Left ventricle myocardium superior (tissue), 1 donor: ENCODE measurements at places on chromosomes 6 and 20. TPM values are rescaled to one million over a fixed set of nuclear protein-coding genes. Genes with fewer than 3 reads are reported as not detected.

DNA sequence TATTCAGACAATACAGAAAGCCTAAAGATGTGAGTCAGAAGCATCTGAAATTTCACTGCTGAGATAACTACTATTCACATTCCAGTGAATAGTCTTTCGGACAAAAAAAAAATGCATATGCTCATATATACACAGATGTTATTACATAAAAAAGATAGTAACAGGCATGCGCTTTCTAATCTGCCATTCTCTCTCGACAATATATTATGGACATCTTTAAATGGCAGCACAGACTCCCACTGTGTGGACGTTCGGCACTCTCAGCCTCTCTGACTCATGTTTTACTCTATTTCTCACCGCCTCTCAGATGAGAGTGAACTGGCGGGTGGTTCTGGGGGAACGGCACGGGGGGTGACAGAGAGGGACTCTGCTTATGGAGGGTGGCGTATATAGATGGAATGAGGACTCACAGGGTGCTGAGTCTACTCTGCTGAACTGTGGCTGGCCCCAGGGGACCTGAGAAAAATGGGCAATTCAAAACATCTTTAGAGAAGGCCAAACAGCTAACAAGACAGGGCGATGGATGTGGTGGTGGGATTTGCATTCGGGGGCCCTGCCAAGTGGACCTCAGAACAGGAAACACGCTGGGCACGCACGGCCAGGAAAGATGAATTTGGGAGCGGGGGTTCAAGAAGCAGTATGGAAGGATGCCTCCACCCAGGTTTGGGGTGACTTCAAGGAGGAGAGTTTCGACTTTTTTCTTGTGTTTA, 68.9 kb downstream of the MDGA1 start:
- DNase-seq: no peak

GRCh38 chr6:18011287-18011686, 23.9 kb upstream of the KIF13A start:
- DNase-seq: no peak

- DNase-seq: peak; percentile 58
Measured at GRCh38 chr20:58001381-58001780, 227.1 kb downstream of the ANKRD60 start.

DNA sequence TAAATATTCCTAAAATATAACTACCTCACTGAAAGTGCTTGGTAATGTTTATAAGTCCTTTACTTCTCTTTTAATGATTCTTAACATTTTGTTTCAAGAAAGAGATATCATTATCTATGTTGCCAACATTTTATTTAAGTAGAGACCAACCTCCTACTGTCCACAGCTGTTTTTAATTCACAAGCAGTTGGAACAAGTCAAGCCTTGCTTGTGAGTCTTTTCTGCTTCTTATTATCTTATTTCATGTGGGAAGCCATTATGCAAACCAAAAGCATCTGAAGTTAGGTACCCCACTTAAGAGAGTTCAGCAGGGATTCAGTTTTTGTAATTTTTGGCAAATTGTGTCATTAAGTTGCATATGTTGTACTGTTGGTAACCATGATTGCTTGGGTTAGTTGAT, 1714.5 kb downstream of the GRIK2 start:
- no peak for DNase-seq

- no peak for DNase-seq
Measured at GRCh38 chr6:159727717-159728445, 575 bp downstream of the WTAP start.

GRCh38 chr6:145141572-145141971, 593.7 kb downstream of the EPM2A start:
- DNase-seq: no peak

- no peak for DNase-seq
Measured at GRCh38 chr20:25588491-25588890, 3.2 kb upstream of the NINL start.

DNA sequence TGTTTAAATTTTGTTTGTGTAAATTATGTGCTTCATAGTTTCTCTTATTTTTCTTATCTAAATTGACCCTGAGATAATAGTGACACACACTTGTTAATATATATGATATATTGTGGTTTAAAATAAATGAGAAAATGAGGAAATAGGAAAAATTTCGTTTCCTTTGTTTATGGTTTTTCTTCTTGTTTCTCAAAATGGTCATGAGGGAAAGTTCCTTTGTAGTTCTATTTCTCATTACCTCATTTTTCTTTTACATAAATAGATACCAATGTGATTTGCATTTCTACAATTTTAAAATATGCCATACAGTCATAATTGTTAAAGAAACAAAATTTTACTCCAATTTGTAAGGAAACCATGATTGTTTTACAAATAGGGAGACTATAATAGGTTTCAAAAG, 9.2 kb downstream of the OR2A4 start:
- DNase-seq: no peak

DNA sequence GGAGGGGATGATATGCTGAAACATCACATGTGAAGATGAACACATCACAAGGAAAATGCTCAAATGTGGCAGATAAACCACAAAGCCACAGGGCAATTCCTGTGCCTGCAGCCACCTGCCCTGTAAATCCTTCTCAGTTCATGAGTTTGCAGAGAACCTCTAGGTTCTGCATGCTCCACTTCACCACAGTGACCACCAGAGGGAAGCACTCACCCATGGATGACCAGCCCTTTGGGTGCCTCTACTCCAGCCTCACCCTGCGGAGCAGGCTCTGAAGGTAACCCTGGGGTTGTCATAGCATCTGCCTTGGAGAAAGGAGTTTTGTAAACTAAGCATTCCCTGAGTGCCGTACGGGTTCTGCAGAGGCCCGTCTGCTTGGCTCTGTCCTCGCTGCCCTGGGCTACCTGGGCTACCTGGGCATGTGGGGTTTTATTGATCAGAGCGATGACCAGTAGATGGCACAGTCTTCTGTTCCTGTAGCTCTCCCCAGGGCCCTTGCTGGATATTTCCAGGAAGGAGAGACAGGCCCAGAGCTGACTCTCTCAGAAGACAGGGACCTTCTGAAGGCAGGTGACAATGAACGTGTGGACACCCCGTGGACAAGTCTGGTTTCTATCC, 31.7 kb upstream of the CST1 start:
- no peak for DNase-seq

Gene SPINT4
- not detected for total RNA-seq

Gene HTR1E
- not detected for total RNA-seq
